Stimulated activated CD8-positive, alpha-beta memory T cell treated with anti-CD3 and anti-CD28 coated beads, Interleukin-2, amount 100 ng/mL, for 48 hours (primary cell): ENCODE measurements at places on chromosomes 7 and 10.

GRCh38 chr10:113138937-113139585 is 189.0 kb downstream of the TCF7L2 start:
- no peak for DNase-seq

GRCh38 chr7:15932318-15932717 is 245.8 kb upstream of the MEOX2 start:
- DNase-seq: no peak

DNA sequence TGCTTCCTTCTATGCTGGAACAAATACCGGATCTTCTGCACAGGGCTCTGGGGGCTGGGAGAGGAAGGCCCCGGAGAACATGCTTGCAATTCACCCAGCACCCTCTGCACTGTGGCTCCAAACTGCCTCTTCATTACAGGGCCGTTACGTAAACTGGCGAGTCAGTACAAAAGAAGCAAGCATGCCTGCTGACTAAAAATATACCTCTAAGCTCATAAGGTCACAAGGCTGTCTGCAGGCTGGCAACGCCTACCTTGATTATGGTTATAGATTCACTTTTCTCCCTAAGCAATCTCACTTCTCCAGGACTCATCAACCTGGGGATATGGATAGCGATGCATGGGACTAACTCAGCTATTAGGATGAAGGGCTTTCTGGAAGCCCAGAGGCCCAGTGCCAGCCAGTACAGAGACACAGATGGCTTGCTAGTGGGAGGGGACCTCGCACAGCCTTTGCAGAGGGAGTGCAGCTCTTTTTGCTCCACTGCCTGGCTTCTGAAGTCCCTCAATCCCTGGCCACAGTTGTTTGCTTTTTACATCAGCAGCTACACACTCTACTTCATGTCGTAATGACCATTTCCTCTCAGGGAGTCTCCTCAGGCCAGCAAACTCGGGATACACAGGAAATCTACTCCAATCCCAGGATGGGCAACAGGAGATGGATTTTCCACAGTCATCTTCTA is 96.1 kb downstream of the SH3PXD2A start:
- DNase-seq: no peak

DNA sequence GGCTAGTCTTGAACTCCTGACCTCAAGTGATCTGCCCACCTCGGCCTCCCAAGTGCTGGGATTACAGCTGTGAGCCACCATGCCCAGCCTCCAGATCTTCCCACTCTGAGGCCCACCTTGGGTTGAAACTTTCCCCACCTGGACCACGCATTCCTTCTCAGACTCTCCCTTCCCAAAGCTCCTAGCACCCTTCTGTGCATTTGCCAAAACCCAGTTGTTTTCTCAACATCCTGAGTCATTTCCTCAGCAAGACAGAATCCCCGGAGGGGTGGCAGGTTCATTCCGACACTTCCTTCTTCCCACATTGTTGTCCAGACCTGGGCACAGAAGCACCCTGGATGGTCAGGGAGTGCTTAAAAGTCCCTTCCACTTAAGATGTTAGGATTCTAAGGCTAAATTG is 28.9 kb downstream of the BAG3 start:
- no peak for DNase-seq

DNA sequence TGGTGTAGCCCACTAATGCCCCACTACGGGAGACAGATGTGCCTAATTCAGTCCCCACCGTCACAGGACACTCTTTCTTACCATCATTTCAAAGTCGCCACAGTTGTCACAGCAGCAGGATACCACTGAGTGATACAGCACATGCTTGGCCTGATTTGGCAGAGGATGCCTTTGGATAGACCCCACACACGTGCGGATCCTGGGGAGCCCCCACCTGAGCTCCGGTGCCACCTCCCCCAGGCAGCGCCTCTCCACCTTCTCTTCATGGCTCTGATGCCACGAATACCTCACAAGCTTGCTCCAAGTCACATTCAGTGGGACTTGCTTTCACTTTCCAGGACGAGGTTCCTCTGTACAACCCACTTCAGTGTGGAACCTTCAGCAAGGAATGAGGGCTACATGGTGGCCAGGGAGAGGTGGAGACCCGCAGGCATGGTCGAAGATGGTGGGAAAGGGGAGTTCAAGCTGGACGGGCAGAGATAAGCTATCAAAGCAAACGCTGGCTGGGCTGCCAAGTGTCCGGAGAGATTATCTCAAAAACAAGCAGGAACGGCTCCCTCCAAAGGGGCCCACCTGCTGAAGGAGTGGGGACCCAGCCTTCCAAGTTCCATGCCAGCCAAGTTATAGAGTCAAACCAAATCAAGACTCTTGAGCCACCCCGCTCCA is 107.4 kb downstream of the ZRANB1 start:
- no peak for DNase-seq

- DNase-seq: no peak
Measured at GRCh38 chr7:13016036-13016581, 328.7 kb downstream of the ARL4A start.

DNA sequence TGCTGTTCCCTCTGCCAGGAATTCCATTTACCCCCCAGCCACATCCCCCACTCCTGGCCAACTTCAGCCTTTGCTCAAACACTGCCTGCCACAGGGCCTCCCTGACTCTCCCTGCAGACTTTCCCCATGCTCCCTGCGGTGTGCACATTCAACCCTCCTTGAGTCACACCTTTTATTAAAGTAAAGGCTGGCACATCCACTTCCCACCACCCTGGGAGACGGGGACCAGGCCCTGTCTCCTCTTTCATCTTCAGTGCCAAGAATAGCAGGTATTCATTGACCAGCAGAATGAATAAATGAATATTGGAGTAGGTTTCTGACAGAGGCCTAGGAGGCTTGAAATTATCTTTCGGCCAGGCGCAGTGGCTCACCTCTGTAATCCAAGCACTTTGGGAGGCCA is 91.4 kb downstream of the GRK5 start:
- no peak for DNase-seq

GRCh38 chr7:356691-357462 is 66.9 kb downstream of the FOXL3 start:
- DNase-seq: no peak

GRCh38 chr7:81186691-81187090 is 267.8 kb upstream of the SEMA3C start:
- no peak for DNase-seq

GRCh38 chr10:28561531-28561930 is 28.6 kb downstream of the WAC start:
- DNase-seq: no peak

- DNase-seq: no peak
Measured at GRCh38 chr7:133705596-133705995, 421.5 kb upstream of the LRGUK start.

GRCh38 chr7:78323118-78323517 is 524.5 kb downstream of the PHTF2 start:
- DNase-seq: no peak

GRCh38 chr7:26061678-26062603 is 90.1 kb upstream of the NFE2L3 start:
- peak; percentile 62 for DNase-seq

DNA sequence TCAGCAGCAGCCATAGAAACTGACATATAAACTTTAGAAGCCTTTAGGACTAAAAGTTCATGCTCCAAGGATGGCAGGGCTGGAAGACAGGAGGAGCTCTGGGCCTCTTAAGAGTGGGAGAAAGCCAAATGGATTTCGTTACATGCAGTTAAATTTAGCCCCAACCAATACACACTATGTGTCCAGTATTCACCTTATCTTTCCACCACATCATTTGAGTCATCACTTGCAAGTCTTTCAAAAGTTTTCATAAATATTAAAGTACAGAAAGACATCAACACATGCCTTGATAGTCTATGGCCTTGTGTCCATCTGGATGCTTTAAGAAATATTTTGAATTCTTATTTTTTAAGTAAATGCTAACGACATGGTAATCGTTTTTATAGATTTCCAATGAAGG is 392.4 kb upstream of the LRRN3 start:
- DNase-seq: no peak

DNA sequence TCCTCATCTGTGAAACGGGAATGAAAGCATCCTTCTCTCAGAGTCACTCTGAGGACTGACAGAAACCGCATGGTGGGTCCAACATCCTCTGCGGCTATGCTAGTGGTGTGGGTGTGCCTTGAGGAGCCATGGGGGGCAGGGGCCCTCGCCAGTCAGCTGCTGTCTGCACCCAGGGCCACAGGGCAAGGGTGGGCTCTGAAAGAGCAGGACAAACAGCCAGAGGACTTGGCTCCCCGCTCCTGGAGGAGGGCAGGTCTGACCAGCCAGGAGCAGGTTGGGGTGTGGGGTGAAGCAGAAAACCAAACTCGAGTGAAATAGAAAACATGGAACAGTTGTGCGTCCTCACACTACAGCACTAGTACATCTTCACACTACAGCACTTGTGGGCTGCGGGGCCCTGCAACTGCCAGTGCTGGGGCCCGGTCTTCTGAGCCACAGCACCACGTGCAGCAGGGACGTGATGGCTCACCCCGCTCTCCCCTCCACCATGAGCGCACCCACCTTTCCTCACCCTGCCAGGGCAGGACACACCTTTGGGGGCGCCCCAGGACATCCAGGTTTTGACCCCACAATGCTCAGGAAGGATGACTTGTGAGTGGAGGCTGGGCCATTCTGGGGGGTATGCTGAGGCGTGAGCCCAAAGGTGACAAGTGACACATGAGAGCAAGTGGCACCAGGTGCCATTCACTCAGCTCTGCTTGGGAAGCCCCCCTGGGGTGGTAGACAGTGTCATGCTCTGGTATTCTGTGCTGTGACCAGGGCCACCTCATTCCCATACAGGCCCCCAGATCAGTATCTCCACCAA is 96.1 kb upstream of the RET start:
- DNase-seq: no peak

- no peak for DNase-seq
Measured at GRCh38 chr10:63164166-63164623, 31.1 kb downstream of the NRBF2 start.
